ENCODE measurements at places on chromosomes 6 and 20. TPM values are rescaled to one million over a fixed set of nuclear protein-coding genes. Genes with fewer than 3 reads are reported as not detected.

The CDH26 gene
- 1.6 TPM for total RNA-seq

The LTB gene
- not detected for total RNA-seq

The MEI4 gene
- 0.73 TPM for total RNA-seq

The WFDC6 gene
- total RNA-seq: not detected

The VIP gene
- total RNA-seq: 0.13 TPM

The CALHM5 gene
- total RNA-seq: 2.2 TPM

The KCNK16 gene
- not detected for total RNA-seq

The DLK2 gene
- 1.0 TPM for total RNA-seq

The ME1 gene
- 24.7 TPM for total RNA-seq

The COX4I2 gene
- total RNA-seq: 9.3 TPM

The NRSN1 gene
- not detected for total RNA-seq

The CCN6 gene
- total RNA-seq: not detected

The KCNQ2 gene
- 0.89 TPM for total RNA-seq

The PLCB1 gene
- 6.3 TPM for total RNA-seq

The MAPK13 gene
- 0.32 TPM for total RNA-seq

The TMEM217 gene
- total RNA-seq: not detected

The TASP1 gene
- total RNA-seq: 4.7 TPM

The HUS1B gene
- not detected for total RNA-seq

The TUBB2B gene
- total RNA-seq: 1.3 TPM

The PDRG1 gene
- total RNA-seq: 11.1 TPM
